ENCODE measurements at places on chromosomes 3 and 15. TPM values are rescaled to one million over a fixed set of nuclear protein-coding genes. Genes with fewer than 3 reads are reported as not detected.
A peak's percentile ranks its signal among the peaks of the same experiment; 100 is the strongest.

FBXL2 gene
- not detected for total RNA-seq

GRCh38 chr15:51335538-51336410, 2.6 kb downstream of the CYP19A1 start:
- H3K36me3 ChIP-seq = no peaks in the 10 kb centered on the region
- no peak overlapping the region for H3K27ac ChIP-seq
- no peak for DNase-seq
- H3K4me1 ChIP-seq = no peaks in the 10 kb centered on the region

DNA sequence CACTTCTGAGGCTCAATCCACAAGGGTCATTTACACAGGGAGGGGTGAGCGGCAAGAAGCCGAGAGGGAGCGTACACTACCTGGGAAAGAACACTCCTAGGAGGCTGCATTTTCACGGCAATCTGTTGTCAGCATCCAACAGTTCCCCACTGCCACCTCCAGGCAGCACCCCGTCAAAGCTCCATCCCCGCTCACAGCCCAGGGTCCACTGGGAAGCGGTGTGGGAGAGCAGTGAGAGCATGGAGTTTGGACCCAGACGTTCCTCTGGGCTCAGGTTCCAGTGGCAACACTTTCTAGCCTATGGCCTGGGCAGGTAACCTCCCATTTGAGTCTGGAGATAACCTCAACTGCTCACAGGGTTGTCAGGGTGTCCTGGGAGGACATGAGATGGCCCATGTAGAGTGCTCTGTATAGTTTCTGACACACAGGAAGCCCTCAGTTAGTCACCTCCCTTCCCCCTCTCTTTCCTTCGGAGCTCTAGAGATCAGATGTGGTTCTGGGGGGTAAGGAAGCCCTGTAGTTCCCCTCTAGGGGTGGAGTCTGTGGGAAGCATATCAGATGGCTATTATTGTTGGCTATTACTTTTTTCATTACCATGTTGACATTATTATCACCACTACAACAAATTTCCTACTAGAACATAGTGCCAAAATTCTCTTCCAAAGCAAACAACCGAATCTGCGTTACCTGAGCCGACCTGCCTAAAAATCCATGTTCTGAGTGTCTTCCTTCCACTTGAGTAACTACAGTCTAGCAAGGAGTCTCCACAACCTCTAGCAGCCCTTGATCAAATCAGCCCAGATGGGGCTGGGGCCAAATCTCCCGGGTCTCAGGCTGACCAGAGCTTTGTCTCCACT, 29.1 kb downstream of the RUVBL1 start:
- no peak overlapping the region for H3K4me3 ChIP-seq
- no peaks in the 10 kb centered on the region for H3K27me3 ChIP-seq
- no peak overlapping the region for H3K27ac ChIP-seq
- DNase-seq = no peak

- peak overlapping the region; percentile 95 for H3K27ac ChIP-seq
- H3K27me3 ChIP-seq = no peaks in the 10 kb centered on the region
- peaks cover 22% of the 10 kb centered on the region for H3K36me3 ChIP-seq
- H3K4me3 ChIP-seq = peak overlapping the region; percentile 88
- no peak for DNase-seq
These were observed 681 bp downstream of the TWF2 start for GRCh38 chr3:52238193-52238760.

DNA sequence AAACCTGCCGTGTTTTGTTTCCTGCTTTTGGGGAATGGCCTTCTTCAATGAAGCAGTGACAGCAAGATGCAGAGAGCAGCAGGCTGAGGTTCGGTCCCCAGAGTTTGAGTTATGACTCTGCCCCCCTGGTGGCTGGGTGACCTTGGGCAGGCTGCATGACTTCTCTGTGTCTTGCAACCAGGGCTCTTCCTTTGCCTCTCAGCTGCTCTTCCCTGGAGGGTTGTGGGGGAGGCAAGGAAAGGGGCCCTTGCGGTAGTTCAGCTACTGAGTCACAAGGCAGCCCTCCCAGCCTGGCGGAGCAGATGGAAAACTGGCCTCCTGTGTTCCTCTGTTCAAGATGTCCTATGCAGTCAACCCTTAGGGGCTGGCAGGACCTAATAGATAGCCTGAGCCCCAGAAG, 17.1 kb downstream of the CTXND1 start:
- H3K27me3 ChIP-seq = peaks cover 24% of the 10 kb centered on the region
- H3K4me3 ChIP-seq = no peak overlapping the region
- H3K27ac ChIP-seq = no peak overlapping the region
- no peaks in the 10 kb centered on the region for H3K4me1 ChIP-seq

PRR20G gene
- total RNA-seq = not detected

GRCh38 chr15:82771789-82772607, 33.9 kb downstream of the FSD2 start:
- peaks cover 7% of the 10 kb centered on the region for H3K4me1 ChIP-seq
- no peaks in the 10 kb centered on the region for H3K27me3 ChIP-seq
- no peaks in the 10 kb centered on the region for H3K36me3 ChIP-seq
- no peak for DNase-seq
- H3K4me3 ChIP-seq = no peak overlapping the region

DNA sequence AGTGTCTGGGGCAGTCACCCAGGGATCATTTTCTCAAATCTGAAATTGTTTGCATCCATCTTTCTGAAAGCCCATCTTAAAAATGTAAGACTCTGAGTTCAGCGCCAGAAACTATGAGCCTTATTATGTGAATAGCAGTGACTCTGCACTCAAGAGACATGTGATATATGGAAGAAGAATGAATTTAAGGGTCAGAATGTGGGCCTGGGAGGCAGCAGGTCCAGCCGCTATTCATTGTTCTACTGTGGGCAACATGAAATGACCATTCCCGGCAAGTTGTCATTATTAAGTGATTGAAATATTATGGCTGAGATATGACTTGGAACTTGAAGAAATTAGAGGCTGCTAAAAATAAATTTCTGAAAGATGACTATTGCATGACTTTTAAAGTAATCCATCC, 228.6 kb upstream of the ARRDC4 start:
- H3K36me3 ChIP-seq = no peaks in the 10 kb centered on the region
- no peak overlapping the region for H3K27ac ChIP-seq
- no peak overlapping the region for H3K4me3 ChIP-seq
- DNase-seq = no peak
- no peaks in the 10 kb centered on the region for H3K4me1 ChIP-seq
- no peaks in the 10 kb centered on the region for H3K27me3 ChIP-seq

SCAANT1 gene
- 2.9 TPM for total RNA-seq

DNA sequence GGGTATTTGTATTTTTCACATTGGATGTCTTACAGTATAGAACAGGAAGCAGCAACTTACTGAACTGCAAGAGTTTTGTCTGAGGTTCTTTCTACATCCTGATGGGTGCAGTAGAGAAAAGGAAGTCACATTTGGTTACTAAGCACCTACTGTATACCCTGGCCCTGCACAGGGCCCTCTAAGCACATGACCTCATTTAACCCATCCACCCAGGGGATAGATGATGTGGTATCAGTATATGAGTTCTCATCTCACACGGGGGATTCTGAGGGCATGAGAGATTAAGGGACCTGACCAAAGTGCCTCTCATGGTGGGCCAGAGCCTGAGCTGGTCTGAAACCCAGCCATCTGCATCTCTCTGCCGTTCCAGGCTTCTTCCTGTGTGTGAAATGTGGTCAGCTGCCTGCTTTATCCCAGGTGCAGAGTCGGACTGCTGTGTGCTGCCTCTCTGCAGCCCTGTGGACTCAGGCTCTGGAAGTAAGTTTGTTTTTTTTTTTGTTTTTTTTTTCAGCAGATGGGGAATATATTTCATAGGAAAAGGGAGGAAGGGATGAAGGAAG, 17.9 kb downstream of the SLC6A11 start:
- H3K36me3 ChIP-seq = no peaks in the 10 kb centered on the region
- H3K4me3 ChIP-seq = no peak overlapping the region
- H3K4me1 ChIP-seq = no peaks in the 10 kb centered on the region
- peaks cover 21% of the 10 kb centered on the region for H3K27me3 ChIP-seq

DNA sequence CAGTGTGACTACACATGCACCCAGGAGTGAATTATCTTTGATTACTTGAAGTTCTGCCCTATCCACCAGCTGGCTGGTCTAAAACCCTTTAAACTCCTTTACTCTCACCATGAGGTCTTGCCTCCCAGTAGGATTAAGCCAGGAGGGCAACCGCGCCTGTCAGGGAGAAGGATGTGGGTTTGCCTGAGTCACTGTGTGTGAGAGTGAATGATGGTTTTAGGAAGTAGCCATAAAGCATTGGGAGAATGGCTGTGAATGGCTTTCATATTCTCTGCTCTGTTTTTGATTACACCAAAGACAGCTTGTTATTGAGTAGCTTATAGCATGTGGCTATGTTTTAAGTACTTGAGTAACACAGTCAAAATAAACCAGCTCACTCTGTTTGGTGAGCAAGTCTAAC, 637.7 kb upstream of the TBL1XR1 start:
- H3K4me1 ChIP-seq = peaks cover 3% of the 10 kb centered on the region
- H3K27me3 ChIP-seq = no peaks in the 10 kb centered on the region
- no peaks in the 10 kb centered on the region for H3K36me3 ChIP-seq

- H3K4me1 ChIP-seq = no peaks in the 10 kb centered on the region
- no peak for DNase-seq
- H3K4me3 ChIP-seq = no peak overlapping the region
- no peaks in the 10 kb centered on the region for H3K36me3 ChIP-seq
- peaks cover 9% of the 10 kb centered on the region for H3K27me3 ChIP-seq
These were observed 234.5 kb downstream of the KLF13 start for GRCh38 chr15:31561156-31561555.
